ENCODE measurements at places on chromosomes 6 and 20.
A peak's percentile ranks its signal among the peaks of the same experiment; 100 is the strongest.

GRCh38 chr6:124131259-124131658 is 327.6 kb downstream of the NKAIN2 start:
- no peak for DNase-seq

DNA sequence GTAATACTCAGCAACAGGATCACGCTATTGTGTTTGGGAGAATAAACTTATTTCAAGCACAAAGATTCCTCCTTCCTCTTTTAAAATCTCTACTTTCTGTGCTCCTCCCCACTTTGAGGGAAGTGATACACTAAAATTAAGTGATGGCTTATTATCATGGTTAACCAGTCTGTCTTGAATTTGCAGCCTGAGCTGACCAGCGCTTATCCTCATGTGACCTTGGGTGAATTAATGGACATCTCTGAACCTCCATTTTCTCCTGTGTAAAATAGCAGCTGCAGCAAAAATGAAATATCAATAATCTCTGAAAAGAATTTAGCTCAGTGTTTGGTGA is 222.6 kb downstream of the BCAS1 start:
- DNase-seq: no peak

DNA sequence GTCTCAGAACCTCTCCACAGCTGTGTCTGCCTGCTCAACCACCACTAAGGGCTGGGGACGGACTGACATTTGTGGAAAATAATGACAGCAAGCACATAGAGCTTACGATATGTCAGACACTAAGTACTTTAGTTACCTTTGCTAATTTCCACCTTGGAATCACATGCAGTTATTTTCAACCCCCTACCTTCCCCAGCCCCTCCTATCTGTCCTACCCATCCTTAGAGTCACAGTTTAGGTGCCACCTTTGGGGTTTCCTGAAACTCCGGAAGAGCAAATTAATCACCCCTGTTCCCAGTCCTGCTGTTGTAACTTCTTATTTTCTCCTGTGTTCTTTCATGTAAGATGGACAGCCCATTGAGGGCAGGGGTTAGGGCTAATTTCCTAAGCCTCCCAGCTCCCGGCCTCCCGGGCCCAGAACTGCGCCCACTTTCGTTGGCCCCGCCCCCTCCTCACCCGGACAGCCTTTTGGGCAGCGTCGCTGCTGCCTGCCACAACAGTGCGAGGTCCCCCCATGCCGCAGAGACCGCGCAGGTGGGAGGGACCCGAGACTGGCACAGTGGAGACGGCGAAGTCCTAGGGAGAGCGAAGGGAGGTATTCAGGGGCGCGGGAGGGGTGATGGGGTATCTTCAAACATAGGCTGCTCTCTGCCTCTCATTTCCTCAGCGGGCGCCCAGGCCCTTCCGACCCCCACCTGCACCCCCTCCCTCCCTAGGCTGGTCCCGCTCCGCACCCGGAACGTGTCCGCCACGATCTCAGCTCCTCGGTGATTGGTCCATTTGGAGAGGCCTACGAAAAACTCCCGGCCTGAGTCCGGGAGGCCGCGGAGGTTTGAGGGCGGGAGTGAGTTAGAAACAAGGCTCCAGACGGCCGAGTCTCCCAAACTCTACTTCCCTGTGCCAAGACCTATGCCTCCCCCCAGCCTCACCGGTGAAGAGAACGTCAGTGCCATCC is 1.1 kb downstream of the DDAH2 start:
- no peak for DNase-seq

DNA sequence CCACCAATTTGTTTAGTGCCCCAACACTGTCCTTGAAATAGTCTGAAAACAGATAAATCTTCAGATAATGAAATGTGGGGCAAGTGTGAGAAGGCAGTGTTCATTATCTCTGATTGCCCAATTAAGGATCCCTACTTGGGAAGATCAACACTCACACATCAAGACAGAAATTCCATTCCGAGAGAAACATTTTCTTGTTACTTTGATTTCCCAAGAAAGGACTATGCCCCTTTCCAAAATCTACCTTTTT is 16.2 kb downstream of the HMGN4 start:
- no peak for DNase-seq

DNA sequence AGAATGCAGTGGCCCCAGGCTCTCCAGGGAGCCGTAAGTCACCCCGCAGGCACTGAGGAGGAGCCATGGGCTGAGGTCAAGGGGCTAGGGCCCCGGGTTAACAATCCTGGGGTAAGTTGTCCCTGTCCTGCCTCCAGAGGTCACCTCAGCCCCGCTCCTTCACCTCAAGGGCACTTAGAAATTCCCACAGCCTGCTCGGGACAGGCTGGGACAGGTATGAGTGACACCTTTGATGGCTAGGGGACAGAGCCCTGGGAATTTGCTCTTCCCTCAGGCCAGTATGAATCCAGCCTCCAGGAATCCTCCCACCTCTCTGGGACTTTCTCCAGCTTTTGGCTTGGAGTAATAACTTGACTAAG is 3.5 kb upstream of the GRM4 start:
- no peak for DNase-seq

GRCh38 chr20:62069741-62070216 is 4.1 kb upstream of the TAF4 start:
- peak; percentile 36 for DNase-seq

DNA sequence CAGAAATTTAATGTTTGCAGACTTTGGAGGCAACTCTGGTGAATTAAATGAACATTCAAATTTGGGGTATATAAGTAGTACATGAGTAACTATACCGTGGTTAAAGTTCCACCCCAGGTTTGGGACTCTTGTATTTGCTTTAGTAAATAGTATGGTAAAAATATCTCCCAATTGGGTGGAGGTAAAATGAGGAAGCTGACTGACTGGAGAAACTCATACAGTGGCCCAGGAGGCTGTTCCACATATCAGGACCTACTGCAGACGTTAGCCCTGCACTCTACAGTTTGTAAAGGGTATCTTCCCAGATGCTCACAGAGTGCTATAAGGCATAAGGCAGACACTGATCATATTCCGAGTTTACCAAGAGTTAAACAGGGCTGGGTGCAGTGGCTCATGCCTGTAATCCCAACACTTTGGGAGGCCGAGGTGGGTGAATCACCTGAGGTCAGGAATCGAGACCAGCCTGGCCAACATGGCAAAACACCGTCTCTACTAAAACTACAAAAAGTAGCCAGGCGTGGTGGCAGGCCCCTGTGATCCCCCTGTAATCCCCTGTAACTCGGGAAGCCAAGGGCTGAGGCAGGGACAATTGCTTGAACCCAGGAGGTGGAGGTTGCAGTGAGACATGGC is 53.7 kb downstream of the CPXM1 start:
- DNase-seq: no peak

- peak; percentile 21 for DNase-seq
Measured at GRCh38 chr6:10478187-10479040, 42.7 kb upstream of the GCNT2 start.

GRCh38 chr20:4717816-4718570 is 3.7 kb upstream of the PRND start:
- no peak for DNase-seq

GRCh38 chr20:839015-839414 is 5.5 kb downstream of the FAM110A start:
- no peak for DNase-seq

DNA sequence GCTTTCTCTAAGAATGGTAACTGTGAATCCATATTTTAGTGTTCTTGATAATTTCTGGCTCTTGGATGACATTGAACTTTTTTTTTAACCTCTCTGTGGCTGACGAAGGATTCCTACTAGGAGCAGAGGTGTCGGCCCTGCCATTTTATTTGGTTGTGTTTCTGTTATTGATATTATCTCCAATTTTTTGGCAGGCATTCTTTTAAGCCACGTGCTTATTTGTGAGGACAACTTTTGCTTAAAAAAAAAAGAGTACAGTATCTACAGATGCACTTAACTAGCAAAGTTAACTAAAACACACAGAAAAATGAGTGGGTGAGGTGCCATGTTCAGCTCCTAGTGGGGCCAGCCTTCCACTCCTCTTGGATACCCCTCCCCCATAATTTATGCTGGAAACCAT is 1.1 kb downstream of the FANCE start:
- no peak for DNase-seq

DNA sequence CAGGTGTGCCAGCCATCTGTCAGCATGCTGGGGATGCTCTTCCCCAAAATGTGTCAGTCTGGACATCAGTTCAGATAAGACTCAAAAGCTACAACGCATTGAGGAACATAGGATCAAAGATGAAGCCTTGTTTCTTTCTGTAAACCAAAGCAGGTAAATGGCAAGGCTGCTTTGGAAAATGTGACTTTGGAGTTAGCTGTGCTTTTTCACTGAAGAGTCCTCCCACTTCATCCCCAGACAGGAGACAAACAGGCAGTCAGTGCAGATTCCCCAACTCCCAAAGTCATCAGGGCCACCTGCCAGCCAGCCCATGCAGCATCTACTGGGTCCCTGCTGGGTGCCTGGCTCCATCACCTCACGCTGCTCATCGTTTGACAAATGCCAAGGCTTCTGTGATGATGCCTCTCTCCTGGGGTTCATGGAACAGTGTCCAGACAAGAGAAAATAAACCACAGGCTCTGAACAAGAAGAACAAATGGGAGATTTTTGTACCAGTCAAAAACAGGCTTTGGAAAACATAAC is 205.0 kb upstream of the BTBD3 start:
- no peak for DNase-seq

DNA sequence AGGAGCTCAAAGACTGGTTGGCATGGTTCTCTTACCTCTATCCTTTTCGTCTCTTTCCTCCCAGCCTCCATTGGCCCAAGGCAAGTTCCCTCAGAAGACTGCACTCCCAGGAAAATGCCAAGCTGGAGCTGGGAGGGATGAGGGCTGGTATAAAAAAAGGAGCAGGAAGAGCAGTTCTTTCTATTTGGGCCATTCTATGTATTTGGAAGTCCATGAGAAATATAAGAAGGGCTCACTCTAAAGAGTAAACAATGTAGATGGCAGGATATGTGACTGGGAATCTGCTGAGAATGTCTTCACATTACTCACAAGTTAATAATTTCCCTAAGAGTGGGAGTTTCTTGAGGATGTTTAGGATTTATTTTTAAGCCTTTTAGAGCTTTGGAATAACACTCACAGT is 36.6 kb upstream of the ADTRP start:
- no peak for DNase-seq

DNA sequence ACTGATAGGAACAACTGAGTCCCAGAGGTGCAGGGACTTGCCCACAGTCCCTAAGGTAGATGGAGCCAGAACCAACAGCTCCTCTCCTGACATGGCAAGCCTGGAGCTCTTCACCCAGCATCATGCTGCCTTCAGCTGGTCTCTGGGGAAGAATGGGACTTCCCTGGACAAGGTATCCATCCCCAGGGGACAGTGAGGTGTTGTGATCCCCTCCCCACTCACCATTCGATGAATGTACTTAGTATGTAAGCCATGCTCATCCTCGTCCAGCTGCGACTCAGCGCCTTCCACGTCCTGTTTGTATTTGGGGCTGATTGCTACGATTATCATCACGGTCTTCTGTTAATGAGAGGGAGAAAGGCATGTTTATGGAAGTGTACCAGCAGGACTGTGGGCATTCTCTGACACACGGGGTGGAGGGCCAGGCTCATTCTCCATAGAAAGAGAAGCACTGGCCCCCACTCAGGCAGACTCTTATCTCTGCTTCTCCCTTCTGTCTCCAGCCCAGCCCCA is 39.4 kb downstream of the TRAF3IP2 start:
- no peak for DNase-seq

GRCh38 chr20:60338556-60338955 is 380.3 kb downstream of the CDH26 start:
- DNase-seq: no peak

DNA sequence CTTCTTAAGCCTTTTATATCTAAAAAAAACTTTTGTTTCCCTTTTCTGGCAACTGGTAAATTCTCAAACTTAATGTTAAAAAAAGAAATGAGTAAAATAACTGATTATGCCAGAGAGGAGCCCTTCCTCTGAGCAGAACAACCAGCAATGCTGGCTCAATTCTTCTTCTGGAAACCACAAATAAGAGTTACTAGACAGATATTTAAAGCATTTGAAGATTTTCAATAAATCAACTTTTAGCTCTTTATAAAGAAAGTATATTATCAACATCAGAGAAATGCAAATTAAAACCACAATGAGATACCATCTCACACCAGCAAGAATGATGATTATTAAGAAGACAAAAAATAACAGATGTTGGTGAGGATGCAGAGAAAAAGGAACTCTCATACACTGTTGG is 61.1 kb upstream of the TCF21 start:
- DNase-seq: no peak

GRCh38 chr6:6634735-6635075 is 46.2 kb downstream of the LY86 start:
- no peak for DNase-seq

DNA sequence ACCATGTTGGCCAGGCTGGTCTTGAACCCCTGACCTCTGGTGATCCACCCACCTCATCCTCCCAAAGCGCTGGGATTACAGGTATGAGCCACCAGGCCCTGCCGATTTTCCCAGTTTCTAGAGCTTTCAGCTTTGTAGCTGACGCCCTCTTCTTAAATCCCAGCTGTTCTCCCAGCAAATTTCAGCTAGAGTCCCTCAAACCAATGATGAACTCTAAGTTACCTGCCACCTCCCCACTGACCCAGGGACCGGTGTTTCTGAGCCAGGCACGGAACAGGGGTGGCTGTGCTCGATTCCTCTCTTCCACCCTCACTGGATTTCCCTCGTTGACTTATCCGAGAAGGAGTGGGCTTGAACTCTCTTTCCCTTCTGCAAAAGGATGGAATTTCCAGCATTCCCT is 39.1 kb downstream of the SUN5 start:
- DNase-seq: no peak

GRCh38 chr20:4809707-4810106 is 88.0 kb downstream of the PRND start:
- DNase-seq: no peak

DNA sequence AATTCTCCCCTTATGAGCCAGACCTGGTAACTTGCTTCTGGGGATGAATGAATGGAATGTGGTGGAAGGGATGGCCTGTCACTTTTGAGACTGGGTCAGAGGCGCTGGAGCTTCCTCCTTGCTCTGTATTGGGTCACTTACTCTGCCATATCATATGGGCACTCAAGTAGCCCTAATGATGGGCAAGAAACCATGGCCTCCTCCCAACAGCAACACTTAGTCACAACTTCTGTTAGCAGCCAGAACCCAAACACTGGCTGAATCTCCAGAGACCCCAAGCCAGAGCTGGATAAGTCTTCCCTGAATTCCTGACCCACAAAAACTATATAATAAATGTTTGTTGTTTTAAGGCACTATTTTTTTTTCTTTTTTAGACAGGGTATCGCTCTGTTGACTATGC is 5.5 kb downstream of the E2F1 start:
- DNase-seq: peak; percentile 86

GRCh38 chr20:23018432-23018831 is 16.7 kb upstream of the SSTR4 start:
- DNase-seq: no peak

DNA sequence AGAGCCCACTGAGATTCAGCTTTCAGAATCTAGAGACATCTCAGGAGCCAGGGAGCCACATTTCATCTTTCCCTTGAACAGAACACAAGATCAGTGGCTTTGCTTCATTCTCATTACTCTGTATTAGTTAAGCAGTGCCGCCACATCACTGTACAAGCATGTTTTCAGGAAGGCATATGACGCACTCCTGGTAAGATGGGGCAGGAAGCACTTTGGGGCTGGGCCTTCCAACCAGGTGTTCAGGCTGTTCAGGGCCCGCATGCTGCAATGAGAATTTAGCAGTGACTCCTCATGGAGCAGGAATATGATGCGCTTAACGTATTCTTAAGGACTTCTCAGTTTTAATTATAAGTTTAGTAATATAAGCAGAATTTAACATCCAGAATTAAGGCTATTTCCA is 29.7 kb upstream of the GNRH2 start:
- DNase-seq: no peak
